Activated CD4-positive, alpha-beta memory T cell treated with anti-CD3 and anti-CD28 coated beads for 36 hours (primary cell): ENCODE measurements at places on chromosomes 11 and 22.
A peak's percentile ranks its signal among the peaks of the same experiment; 100 is the strongest.

GRCh38 chr11:112516261-112516660 lies 255.6 kb upstream of the PLET1 start:
- no peak for DNase-seq

- DNase-seq = peak; percentile 26
Observed at GRCh38 chr22:39985383-39986035, 9.2 kb upstream of the FAM83F start.

DNA sequence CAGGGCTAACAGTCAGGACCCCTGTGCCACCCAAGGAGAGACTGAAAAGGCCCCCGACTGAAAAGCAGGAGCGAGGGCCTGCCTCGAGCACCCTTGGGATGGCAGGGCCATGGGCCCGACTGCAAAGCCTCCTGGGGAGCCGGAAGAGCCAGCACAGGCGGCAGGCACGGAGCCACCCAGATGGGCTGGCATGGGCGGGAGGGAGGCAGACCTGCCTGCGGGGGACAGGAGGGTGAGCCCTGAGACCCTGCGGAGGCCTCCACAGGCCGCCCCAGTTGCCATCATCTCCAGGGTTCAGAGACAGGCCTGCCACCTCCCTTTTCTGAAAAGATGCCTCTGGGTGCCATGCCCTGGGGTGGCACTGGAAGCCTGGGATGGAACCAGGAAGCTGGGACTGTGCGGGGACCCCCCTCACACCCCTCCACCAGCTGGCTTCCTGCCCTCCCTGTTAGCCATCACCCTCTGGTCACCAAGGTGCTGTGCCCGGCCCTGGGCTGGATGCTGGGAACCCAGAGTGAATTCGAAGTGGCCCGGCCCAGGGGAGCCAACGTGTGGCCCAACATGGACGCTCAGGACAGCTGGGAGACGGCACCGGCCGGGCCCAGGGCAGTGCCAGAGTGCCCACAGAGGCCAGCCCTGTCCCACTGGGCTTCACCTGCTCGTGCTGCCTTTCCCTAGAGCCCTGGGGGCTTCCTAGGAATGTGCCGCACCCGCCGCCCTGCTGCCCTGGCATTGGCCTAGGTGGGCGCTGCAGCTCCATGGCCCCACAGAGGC lies 13.8 kb downstream of the TSPAN32 start:
- DNase-seq = no peak

DNA sequence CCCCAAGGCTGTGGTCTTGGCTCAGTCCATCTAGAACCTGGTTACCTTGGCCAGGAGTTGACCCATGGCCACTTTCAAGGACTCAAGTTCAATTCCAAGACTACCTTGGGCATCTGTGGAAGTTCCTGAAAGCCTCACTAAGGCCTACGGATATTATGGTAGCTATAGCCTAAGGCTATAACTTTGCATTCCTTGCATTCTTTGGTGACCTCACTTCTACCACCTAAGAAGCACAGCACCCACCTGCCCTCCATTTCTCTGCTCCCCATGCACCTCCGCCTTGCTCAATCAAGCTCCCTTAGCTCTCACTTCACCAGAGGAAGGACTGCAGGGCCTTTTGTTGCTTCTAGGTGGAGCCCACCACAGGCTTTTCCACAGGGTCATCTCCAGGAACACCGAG lies 50.3 kb upstream of the GALNT18 start:
- no peak for DNase-seq

DNA sequence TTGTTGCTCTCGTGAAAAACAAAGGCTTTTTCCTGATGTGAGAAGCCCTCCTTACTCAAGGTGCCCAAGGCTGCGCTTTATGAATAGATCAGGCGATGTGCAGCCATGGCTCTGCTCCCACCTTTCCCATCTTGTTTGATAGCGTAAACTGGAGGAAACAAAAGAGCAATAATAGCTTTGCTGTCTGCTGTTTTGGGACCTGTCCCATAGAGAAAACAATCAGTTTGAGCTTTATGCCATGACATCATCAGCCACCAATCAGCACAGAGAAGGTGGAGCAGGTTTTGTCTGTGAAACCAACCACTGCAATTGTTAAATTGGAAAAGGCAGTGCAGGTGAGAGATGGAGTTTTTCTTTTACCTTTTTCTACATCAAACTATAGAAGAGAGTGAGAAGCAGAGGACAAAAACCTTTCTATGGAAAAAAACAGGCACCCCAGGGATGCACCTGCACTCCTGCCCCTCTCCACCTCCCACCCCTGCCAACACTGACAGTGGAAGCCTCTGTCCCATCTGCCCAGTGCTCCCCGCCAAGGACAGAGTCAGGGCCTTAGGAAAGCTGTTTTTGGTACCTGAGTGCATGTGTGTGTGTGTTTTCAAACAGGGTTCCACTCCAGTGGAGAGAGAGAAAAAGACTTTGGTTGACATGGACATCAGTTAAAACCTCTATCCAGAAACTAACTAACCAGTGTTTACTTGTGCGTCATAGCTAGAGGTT lies 80.7 kb downstream of the MICAL3 start:
- DNase-seq = no peak

- no peak for DNase-seq
Observed at GRCh38 chr11:4606231-4607015, 1.6 kb downstream of the TRIM68 start.

- DNase-seq = no peak
Observed at GRCh38 chr11:6864438-6864837, 1.6 kb downstream of the OR10A2 start.

DNA sequence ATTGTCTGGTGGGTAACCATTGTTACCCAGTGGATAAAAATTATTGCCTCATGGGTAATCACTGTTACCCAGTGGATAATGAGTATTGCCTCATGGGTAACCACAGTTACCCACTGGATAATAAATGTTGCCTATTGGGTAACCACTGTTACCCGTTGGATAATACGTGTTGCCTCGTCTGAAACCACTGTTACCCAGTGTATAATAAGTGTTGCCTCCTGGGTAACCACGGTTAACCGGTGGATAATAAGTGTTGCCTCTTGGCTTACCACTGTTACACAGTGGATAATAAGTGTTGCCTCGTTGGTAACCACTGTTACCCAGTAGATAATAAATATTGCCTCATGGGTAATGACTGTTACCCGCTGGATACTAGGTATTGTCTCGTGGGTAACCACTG lies 20.9 kb upstream of the NXPE4 start:
- no peak for DNase-seq

DNA sequence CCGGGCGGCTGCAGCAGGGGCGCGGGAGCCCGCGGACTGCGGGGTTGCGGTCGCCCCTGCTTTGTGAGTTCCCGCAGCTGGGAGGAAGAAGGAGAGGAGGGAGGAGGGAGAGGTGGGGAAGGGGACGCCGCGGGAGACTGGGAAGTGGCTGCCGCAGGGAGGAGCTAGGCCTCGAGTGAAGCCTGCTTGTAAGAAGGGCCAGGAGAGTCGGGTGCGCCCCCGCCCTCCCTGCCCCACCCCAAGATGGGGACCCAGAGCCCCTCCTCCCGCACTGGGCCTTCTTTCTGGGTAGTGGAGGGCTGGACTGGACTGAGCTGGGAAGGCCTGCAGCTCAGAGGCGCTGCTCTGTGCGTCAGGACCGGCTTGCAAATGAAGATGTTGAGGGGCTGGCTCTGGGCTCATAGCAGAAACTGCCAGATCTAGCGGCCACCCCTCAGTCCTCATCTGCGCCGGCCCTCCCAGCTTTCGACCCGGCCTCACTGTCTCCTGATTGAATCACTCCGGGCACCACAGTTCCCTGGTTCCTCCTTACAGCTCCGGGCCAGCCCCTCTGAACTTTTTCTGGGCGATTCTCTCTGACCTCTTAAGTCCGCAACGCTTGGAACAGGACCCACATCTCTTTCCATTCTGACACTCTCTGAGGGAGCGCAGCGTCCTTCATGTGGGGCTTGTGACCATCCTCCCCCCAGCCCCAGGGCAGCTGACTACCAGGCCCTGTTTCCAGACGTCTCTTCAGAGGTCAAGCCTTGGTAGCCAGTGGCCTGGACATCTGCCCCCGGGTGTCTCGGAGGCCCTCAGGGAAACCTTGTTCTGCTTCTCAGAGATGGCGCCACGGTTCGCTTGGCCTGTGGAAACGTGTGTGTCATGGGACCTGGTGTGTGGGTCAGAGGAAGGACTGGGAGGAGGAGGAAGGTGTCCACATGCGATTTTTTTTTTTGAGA lies 21.9 kb downstream of the SERPINH1 start:
- DNase-seq = peak; percentile 31

DNA sequence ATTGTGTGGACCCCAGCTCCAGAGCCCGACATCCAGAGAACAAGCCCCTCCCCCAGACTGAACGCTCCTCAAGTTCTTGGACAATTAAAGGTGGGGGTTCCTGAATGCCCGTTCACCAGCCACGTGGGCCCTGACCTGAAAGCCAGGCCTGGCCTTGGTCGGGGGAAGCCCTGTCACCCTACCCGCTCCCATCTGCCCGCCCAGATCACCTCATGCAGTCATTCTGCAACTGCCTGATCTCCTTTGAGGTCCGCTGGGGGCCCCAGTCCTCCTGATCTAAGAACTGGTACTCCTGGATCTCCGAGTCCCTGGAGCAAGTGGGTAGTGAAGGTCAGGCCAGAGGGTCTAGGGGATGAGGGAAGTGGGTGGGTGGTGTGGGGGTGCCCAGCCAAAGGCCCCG lies 9.1 kb upstream of the NAALADL1 start:
- no peak for DNase-seq

- DNase-seq = no peak
Observed at GRCh38 chr11:123065621-123066020, 3.7 kb upstream of the HSPA8 start.

DNA sequence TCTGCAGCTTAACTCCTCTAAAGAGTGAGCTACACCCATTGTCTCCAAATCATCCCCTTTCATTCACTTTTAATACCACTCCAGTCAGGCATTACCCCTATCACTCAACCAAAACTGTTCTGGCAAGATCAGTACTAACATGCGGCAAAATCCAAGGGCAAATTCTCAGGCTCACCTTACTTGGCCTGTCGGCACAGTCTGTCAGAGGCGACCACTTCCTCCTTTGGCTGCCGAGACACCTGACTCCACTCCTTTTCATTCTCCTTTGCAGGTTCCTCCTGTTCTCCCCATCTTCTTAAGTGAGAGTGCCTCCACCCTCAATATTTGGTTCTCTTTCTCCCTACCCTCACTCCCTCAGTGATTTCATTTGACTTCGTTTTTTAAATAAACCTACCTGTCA lies 4.2 kb downstream of the C11orf91 start:
- no peak for DNase-seq

DNA sequence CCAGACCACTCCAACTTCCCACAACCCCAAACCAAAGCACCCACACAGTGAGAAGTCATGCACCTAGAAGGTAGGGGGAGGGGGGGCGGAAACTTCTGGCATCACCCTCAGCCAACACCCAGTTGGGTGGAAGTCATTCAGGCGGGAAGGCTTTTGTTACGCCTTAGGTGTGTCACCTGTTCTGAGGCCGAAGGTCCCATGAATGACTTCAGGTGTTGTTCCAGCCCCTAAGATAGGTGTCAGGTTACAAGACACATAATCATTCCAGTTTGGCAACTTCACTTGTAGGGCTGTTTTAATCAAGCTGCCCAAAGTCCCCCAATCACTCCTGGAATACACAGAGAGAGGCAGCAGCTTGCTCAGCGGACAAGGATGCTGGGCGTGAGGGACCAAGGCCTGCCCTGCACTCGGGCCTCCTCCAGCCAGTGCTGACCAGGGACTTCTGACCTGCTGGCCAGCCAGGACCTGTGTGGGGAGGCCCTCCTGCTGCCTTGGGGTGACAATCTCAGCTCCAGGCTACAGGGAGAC lies at the start of gene TMPRSS4:
TMPRSS4 (plus strand) TSS at position 325 of the 528 bp plus-strand sequence. CDS start 225 bp downstream, outside the sequence.
- no peak for DNase-seq

- peak; percentile 1 for DNase-seq
Observed at GRCh38 chr11:12067796-12068357, 42.5 kb upstream of the MICAL2 start.

DNA sequence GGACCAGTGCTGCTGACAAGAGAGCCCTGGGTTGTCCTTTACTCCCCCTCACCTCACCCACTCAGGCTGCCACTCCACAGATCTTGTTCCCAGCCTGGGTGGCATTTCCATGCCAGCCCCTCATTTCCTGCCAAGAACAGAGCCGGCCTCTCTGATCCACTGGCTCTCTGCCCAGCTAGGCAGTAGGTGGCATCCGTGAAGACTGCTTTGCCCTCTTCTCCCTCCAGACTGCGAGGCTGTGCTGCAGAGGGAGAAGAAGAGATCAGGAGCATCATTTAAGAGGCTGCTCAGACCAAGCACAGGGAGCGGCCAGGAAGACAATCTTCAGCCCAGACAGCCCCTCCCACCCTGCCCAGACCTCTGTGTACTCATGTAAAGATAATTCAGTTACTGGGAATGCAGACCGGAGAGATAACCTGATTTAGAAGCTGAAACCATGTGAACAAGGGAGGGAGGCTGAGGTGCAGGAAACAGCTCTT lies 126.9 kb upstream of the NCAM1 start:
- DNase-seq = no peak

DNA sequence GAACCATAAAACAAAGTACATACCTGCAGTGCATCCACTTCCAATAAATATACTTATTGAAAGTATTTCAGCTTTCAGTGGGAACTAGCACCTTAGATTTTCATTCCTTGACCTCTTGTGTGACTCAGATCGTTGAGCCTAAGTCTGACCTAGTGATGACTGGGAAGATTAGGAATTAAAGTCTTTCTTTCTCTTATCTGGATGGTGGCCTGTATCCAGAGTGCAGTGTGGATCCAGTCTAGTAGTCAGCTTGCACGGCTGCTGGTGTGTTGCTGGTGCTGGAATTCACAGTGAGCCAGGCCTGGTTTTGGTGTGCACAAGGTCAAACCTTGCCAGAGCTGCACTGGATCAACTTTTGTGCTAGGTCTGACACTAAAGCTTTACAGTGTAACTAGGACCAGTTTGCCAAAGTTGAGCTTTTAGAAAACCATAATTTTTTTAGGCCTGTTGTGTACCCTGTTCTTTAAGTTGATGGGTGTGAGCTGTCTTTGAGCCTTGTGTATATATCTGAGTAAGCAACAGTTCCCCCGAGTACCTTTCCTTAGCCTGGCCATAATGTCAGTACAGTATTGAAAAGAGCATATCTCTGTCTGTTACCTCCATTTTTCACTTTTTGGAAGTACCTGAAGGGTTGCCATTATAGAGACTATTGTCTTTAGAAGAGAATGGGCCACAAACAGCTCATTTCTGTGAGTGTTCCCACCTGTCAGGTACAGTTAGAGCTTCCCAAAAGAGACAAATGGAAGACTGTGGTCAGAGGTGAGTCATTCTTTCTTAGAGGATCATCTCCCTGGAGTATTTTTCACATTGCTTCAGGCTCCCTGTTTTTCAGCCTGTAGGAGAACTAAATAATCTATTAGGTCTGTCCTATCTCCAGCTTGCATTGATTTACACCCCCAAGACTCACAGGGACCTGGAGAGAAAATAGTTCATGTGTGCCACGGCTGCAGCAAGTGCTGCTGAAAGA lies 89.8 kb downstream of the ALX4 start:
- no peak for DNase-seq

DNA sequence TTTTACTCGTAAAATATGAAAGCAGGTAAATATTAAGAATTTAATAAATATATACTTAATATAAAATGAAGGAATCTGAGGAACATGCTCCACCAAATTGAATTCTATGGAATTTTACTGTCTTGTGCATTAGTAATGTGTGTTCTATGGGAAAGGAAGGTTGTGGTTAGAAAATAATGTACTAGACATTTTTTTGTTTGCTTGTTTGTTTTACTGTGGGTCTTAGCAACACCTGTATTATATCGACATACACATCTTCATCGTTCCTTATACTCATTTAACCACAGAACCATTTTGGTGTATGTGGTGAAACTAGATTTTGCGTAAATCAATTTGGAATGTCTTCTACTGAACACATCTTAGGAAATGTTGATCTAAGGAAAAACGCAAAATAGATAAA lies 114.1 kb upstream of the MTMR2 start:
- no peak for DNase-seq

- no peak for DNase-seq
Observed at GRCh38 chr11:86977441-86978050, 22.4 kb upstream of the FZD4 start.

- no peak for DNase-seq
Observed at GRCh38 chr22:46753360-46753759, 9.1 kb upstream of the TBC1D22A start.
